ENCODE measurements at places on chromosomes 6 and 20.

GRCh38 chr6:28354688-28355554 is 5.2 kb downstream of the ZKSCAN3 start:
- no peak for DNase-seq

DNA sequence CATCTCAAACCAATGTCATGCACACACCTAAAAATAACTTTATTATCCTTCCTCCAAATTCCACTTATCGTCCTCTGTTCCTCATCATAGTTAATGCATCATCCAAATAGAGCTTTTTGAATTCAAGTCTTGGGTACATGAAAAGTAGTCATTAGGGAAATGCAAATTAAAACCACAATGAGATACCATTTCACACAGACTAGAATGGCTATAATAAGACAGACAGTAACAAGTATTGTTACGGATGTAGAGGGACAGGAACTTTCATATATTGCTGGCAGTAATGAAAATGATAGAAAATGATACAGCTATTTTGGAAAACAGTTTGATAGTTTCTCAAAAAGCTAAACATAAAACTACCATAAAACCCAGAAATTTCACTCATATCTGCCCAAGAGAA is 59.1 kb downstream of the FHL5 start:
- no peak for DNase-seq

GRCh38 chr6:125766641-125767040 is 17.2 kb downstream of the HEY2 start:
- DNase-seq, result no peak

DNA sequence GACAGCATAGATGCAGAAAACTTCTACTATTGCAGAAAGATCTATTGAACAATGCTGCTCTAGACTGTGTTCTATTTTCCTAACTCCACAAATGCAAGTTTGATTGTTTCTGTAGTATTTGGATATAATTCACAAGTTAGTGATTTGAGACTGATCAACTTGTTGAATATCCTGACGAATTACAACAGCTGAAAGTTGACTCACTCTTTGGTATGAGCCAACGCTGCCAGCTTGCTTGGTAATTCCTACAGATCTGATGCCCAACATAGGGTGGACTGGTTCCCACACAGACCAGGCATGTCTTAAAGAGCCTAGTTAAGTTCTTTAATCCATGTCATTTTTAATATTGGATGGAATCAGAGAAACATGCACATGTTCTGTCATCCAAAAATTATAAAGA is 231.0 kb upstream of the RAB32 start:
- DNase-seq, result no peak

DNA sequence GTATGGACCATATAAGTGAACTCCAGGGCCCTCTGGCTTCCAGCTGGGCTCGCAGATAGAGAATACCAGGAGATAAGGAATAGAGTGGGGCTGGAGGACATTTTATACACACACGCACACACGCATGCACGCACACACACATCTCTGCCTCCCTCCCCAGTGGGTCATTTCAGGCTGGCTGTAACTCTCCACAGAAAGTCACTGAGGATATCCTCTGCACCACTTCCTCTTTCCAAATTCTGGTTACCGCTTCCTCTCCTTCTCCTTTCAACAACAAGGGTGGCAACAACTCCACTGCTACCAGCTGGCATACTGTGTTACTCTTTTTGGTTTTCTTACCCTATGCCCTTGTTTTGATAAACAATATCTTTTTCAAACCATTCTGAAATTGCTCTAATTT is 280.2 kb downstream of the COL12A1 start:
- no peak for DNase-seq

DNA sequence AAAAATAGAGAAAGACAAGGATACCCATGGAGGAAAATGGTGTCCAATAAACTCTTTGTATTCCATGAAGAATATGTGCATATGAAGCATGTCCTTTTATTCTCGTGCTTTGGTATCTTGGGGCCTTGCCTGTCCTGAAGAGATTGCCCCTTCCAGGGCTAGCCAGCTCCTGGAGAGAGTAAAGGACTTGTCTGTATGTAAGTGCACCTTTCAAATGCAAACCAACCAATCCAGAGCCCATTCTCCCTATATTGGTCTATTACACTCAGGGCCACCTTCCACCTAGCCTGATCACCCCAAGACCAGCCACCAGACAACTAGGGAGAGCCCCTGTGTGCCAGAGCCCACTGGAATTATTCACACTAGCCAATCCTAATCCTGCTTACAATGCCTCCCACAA is 221.6 kb downstream of the CD83 start:
- DNase-seq, result no peak

DNA sequence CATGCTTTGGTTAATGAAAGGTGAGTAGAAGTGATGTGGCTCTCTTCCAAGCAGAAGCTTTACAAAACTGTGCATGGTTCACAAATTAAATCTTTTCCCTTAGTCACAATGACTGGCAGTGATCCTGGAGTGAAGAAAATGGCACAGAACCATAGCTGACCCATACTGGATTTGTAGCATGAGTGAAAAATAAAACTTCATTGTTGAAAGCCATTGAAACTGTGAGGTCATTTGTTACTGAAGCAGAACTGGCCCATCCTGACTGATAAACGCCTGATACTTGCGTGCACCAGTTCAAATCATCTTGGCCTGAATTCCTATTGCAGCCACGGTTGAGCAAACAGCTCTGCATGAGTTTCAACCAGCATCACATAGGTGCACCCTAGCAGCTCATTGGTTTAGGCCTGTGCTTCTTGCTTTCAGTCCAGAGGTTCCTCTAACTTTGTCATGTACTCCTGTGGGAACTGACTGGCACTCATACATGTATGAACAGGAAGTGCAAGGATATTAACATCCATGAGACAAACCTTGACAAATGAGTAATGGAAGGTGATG is 40.5 kb downstream of the SAMD5 start:
- no peak for DNase-seq

DNA sequence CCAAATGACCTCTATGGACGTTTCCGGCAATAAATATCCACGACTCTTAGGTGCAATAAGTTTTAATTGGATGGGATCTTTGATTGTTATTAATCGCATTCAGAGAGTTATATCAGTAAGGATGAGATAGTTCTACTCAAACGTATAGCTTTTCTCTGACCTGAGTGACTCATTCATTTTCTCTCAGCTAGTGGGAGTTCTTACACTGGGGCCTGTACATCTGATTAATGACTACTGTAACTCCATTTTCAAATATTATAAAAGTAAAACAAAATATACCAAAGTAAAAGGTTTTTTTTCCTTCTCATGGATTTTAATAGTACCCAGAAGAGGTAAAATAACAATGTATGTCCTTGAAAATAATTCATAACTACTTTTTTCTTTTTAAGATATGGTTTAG is 41.1 kb upstream of the SAMD5 start:
- no peak for DNase-seq

- no peak for DNase-seq
Observed at GRCh38 chr6:43290905-43291355, 7.1 kb upstream of the SLC22A7 start.

GRCh38 chr6:148295261-148295887 is 47.3 kb upstream of the SASH1 start:
- no peak for DNase-seq

GRCh38 chr6:26008470-26008869 is 45.9 kb downstream of the TRIM38 start:
- no peak for DNase-seq

GRCh38 chr20:642398-643174 is 10.4 kb downstream of the SRXN1 start:
- DNase-seq, result peak; percentile 58

- no peak for DNase-seq
Observed at GRCh38 chr20:38190936-38191371, 25.9 kb upstream of the TGM2 start.

- DNase-seq, result no peak
Observed at GRCh38 chr6:84696166-84696565, 68.2 kb downstream of the TBX18 start.

DNA sequence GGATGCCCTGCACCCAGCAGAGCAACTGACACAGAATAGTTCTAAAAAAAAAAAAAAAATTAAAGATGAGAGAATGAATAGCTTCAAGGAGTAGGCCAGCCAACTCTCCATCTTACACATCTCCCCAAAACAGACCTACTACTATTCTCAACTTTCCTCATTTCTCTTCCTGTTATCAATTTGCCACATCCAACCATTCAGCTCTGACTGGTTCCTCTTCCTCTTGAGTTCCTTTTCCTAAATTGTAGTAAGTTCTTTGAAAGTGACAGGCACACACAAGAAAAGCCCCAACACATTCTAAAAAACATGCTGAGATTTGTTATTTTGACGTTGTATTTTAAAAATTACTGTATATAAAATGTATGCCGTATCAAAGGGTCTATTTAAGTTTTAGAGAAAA is 117.2 kb downstream of the PDSS2 start:
- DNase-seq, result no peak

DNA sequence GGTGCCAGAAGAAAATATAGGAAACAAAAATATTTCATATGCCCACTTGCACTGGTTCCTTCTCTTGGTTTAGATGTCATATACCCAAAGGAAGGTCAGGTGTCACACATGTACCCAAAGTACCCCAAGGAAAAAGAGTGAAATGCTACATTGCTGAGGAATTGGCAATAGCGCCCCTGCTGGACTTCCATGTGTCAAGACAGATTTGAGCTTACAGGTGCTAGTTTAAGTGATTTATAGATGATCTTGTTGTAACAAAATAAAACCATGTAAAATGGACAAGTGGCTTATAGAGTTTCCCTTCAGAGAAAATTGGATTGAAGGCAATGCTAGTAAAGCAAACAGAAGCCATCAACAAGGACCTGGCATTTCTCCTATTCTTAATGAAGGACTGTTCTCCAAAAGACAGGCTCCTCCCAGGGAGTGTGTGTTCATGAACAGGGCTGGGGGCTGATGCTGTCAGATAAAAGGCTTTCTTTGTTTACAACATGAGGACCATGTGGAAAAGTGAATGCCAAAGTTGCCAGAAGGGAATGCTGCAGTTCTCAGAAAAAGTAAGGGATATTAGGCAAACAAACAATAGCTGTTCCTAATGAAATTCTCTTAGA is 64.3 kb upstream of the PAK5 start:
- no peak for DNase-seq

- DNase-seq, result no peak
Observed at GRCh38 chr6:154606860-154607259, 96.4 kb upstream of the CNKSR3 start.

DNA sequence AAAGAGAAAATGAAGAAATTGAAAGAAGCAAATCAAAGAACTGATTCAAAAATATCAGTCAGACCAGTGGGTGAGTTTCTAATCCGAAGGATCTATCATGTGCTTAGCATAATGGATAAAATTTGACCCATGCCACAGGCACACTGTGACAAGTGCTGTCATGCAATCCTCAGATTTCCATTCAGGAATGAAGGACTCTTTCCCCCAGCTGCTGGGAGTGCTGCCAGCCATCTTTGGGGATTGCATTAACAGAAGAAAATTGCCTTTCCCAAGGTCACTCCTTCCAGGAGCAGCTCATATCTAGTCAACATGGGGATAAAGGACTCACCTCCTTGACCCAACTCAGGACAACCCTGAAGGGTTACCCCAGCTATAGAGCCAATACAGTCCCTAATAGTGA is 316.7 kb upstream of the TBX18 start:
- no peak for DNase-seq

GRCh38 chr20:11305406-11305805 is 612.3 kb upstream of the BTBD3 start:
- DNase-seq, result no peak

DNA sequence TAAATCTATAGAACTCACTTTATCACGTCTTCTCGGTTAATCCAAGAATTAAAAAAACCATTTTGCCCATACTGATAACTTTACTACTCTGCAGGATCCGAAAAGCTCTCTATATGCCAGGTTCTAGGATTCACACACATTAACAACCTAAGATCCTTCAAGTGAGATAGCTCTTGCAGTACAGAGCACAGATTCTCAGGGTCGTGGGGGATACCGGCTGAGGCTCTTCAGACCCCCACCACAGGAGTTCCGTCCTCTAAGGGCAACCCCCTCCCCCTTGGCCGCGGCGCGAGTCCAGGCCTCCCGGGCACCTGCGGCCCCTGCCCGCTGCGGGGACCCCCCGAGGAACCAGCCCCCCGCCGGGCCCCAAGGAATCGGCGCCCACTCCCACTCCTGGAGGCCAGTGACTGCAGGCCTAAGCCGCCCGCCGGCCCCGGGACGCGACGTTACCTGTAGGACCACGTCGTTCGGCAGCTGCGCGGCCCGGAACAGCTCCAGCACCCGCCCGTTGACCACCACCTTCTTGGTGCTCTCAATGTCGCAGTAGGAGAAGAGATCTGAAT is 892 bp downstream of the REPS1 start:
- no peak for DNase-seq

DNA sequence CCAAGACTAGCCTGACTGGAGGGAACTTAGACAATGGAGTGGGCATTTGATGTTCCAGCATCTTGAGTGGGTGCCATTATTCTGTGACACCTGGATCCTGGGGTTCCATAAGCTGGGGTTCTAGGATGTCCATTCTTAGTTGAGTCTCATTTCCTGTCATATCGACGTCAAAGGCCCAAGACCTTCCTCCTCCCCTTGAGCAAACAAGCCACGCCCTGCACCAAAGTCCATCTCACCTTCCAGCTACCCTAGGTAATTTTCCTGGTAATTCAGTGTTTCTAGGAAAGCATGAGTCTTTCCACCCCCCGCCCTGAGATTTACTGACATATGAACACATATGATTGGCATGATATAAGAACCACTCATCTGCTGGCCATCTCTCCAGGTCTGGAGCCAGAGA is at the start of gene TRIM40:
Gene TRIM40, plus strand, starts transcription at position 384 of the 400 bp plus-strand sequence. CDS start 897 bp downstream, outside the sequence.
- no peak for DNase-seq

- no peak for DNase-seq
Observed at GRCh38 chr6:20892365-20892764, 358.1 kb downstream of the CDKAL1 start.

DNA sequence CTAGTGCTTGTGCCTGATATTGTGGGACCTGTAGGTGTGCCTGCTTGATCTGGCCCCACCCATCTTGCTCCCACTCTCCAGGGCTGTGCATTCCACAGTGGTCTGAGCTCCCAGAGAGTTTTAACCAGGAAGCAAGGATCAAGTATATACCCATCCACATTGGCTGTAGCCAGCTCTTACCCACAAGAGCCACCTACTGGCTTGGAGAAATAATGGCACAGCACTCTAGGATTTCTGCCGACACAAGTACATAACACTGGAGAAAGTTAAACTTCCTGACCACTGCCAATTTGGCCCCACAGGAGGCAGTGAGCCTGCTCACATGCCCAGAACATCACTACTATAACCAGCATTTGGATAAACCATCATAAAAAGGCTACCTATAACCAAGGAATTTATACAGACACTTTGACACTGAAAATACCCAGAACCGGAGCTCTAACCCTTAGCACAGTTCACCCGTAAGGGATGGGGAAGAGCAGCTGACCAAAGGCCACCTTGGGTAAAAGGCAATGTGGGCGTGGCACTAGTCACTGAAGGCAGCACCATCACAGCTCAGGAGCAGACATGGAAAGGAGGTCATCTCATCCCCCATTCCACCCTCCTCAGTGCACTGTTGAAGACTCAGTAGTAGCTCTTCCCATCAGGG is 440.4 kb downstream of the BTBD3 start:
- no peak for DNase-seq
